ENCODE measurements at places on chromosomes 7 and 10. TPM values are rescaled to one million over a fixed set of nuclear protein-coding genes. Genes with fewer than 3 reads are reported as not detected.

Gene ATOH7
- total RNA-seq = 0.23 TPM

GRCh38 chr10:43399320-43400310 is 9.4 kb downstream of the HNRNPF start:
- DNase-seq = no peak

- no peak for DNase-seq
Measured at GRCh38 chr10:122688293-122688989, 11.2 kb downstream of the C10orf120 start.

DNA sequence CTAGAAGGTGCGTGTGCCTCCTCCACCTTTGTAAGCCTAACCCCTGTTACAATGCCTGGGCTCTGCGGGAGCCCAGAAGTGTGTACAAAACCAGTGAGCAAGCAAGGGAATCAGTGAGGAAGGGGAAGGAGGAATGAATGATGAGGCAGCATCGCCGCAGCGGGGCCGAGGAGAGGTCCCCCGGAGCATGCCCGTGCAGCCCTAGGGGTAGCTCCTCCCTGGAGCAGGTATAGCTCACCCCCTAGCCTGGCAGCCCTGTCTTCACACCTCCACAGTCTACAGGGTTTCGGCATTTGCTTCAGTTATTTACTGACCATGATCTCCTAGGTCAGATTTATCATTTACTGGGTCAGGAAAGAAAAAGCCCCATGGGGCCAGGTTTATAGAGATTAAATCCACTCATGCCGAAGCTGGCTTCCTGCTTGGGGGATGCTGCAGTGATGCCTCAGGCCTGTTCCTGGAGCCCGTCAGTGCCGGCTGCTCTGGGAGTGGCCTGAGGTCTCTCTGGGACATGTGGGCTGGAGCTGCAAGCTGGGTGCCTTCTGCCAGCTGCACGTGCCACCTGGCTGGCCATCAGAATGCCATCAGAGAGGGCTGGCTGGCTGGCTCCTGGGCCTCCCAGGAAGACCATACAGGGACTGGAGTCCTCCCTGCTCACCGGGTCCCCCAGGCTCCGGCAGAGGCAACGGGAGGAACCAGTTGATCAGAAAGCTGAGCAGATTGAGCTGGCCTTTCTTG is 138.9 kb downstream of the GRK5 start:
- DNase-seq = no peak

DNA sequence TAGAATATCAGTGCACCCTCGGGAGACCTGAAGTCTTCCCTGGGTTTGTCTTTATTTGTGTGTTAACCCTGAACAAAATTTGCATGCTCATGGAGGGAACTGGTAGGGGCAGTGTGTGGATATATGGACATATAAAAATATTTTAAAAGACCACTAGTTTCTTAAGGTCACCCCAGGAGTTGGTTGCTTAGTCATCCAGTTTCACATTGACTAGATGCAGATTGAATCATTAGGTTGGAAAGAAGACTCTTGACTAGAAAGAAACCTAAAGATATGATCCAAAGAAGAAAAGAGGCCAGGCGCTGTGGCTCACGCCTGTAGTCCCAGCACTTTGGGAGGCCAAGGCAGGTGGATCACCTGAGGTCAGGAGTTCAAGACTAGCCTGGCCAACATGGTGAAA is 137.1 kb downstream of the KAT6B start:
- DNase-seq = no peak

- peak; percentile 36 for DNase-seq
Measured at GRCh38 chr10:13784067-13784466, 197.3 kb downstream of the PRPF18 start.

- DNase-seq = no peak
Measured at GRCh38 chr10:73867126-73867807, 7.1 kb downstream of the CAMK2G start.
